Stimulated activated CD4-positive, alpha-beta T cell treated with anti-CD3 and anti-CD28 coated beads, Interleukin-15, amount 100 ng/mL, for 48 hours (primary cell): ENCODE measurements at places on chromosomes 3 and 15.

- DNase-seq = no peak
Observed at GRCh38 chr3:74129056-74129455, 485.4 kb downstream of the CNTN3 start.

DNA sequence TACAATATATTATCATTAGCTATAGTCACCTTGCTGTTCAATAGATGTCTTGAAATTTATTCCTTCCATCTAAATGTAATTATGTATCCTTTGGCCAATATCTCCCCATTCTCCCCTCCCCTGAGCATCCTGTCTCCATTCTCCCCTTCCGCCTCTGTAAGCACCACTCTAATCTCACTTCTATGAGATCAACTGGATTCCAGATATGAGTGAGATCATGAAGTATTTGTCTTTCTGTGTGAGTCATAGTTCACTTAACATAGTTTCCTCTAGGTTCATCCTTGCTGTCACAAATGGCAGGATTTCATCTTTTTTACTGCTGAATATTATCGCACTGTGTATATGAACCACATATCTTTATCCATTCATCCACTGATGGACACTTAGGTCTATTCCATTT, 148.8 kb upstream of the NDN start:
- no peak for DNase-seq

- no peak for DNase-seq
Observed at GRCh38 chr3:51773529-51774056, 5.4 kb downstream of the IQCF6 start.

- DNase-seq = no peak
Observed at GRCh38 chr3:13013151-13013561, 60.1 kb downstream of the IQSEC1 start.

DNA sequence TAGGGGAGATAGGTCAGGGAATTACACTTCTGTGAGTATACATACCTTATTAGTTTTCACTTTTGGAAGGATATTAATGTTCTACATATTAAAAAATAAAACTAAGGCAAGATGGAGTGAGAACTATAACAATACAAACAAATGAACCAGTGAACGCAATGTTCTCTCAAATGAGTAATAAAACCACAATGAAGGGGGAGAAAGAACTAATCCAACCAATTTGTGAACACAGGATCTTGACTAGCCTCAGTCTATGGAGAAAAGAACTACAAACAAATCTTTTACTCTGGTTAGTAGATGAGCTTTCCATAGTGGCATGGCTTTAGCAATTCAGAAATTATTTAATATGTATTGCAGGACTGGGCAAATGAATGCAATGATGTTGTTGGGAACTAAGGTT, 26.9 kb upstream of the ATOSA start:
- DNase-seq = no peak

GRCh38 chr3:19165654-19166053, 17.3 kb downstream of the KCNH8 start:
- no peak for DNase-seq

- peak; percentile 41 for DNase-seq
Observed at GRCh38 chr3:9787714-9788113, 4.6 kb downstream of the TADA3 start.

- DNase-seq = no peak
Observed at GRCh38 chr3:127978636-127979035, 63.6 kb downstream of the KBTBD12 start.

GRCh38 chr3:149538371-149538770, 63.9 kb downstream of the TM4SF4 start:
- no peak for DNase-seq

DNA sequence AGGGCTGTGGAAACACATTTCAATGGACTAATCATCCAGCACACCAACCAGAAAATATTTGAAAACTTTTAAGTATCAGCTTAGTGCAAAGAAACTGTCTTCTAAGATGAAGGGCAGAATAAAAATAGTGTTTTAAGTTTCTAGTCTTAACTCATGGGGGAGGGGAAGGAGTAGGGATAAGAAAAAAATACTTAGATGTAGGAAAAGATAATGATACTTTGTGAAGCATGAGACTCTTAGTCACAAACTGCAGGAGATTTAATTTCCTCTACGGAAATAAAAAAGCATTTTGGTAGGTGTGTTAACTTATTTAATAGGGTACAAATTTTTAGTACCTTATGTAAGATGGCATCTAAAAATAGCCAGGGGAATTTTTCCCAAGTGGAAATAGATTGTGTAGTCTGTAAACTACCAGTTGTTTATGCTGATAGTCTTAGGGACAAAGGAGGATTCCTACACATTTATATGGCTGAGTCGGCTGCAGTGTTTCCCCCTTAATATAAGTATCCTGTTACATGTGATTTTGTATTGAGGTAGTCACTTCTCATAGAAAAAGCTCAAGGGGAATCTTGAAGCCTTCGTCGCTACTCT, 78.2 kb upstream of the GBE1 start:
- no peak for DNase-seq

GRCh38 chr3:41431386-41431785, 232.1 kb downstream of the CTNNB1 start:
- DNase-seq = no peak

DNA sequence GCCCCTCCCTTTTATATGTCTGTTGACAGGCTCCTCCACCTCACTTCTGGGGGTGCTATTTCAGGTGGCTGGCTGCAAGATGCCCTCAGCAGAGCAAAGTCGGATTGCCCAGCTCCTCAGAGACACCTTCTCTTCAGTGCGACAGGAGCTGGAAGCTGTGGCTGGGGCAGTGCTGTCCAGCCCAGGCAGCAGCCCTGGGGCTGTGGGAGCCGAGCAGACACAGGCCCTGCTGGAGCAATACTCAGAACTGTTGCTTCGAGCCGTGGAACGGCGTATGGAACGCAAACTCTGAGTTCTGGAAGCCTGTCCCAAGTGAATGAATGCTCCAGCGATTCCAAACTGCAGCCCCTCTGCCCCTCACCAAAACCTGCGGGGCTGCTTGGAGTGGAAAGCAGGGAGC, 2.7 kb upstream of the JMJD7 start:
- no peak for DNase-seq

- DNase-seq = no peak
Observed at GRCh38 chr3:86914670-86915069, 76.3 kb downstream of the VGLL3 start.

DNA sequence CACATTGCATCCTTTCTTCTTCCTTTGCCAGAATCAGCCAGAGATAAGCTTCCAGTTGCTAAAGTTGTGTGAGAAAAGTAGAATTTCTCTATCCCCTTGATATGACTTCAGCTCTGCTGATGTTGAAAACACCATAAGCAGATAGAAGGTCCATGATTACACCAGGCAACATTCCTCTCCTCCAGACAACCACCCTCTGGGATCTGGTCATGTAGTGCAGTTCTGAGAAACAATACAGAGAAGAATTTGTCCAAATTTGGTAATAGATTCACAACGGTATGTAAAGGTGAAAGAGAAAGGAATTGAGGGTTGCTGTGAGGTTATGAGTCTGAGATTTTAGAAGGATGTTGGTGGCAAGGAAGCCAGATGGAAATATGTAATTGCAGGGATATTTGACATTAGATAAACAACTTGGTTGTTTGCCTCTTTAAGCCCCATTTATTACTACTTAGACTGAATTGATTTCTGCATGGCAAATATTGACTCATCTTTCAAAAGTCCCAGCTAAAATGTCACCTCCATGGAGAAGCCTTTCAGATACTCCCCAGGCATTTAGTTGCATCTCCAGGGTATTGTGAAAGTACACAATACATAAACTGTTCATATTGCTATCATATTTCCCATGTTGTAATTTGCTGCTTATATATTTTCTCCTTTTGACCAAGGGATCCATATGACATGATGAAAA, 134.9 kb downstream of the GAP43 start:
- no peak for DNase-seq

- DNase-seq = no peak
Observed at GRCh38 chr3:57331078-57331610, 38.7 kb upstream of the ASB14 start.
